ENCODE measurements at places on chromosomes 1 and 21. TPM values are rescaled to one million over a fixed set of nuclear protein-coding genes. Genes with fewer than 3 reads are reported as not detected.

NBPF6 gene
- under 0.01 TPM for total RNA-seq

VPS26C gene
- total RNA-seq, result 62.4 TPM

OR10Z1 gene
- not detected for total RNA-seq

CEP104 gene
- 39.6 TPM for total RNA-seq

RPE65 gene
- not detected for total RNA-seq

NCAM2 gene
- not detected for total RNA-seq

DHCR24 gene
- 550 TPM for total RNA-seq

HES2 gene
- total RNA-seq, result 174 TPM

SLC35F3 gene
- total RNA-seq, result 1.6 TPM

CNN3 gene
- 141 TPM for total RNA-seq

FAM163A gene
- total RNA-seq, result not detected

SH2D1B gene
- 0.07 TPM for total RNA-seq

FGR gene
- total RNA-seq, result 0.50 TPM

CRYBG2 gene
- 55.7 TPM for total RNA-seq

FAM72D gene
- not detected for total RNA-seq

PRKAA2 gene
- 0.68 TPM for total RNA-seq

SPRR1B gene
- 86.5 TPM for total RNA-seq

LCE1F gene
- total RNA-seq, result not detected

IL22RA1 gene
- total RNA-seq, result 2.7 TPM

MTOR gene
- 40.0 TPM for total RNA-seq

NTMT2 gene
- total RNA-seq, result not detected

FCGR3B gene
- total RNA-seq, result not detected

ATAD3C gene
- 0.34 TPM for total RNA-seq

KIF26B gene
- 12.4 TPM for total RNA-seq

MLLT11 gene
- total RNA-seq, result 3.3 TPM

GSTM5 gene
- not detected for total RNA-seq

MEX3A gene
- 1.7 TPM for total RNA-seq

AMY2A gene
- not detected for total RNA-seq

PTGFRN gene
- total RNA-seq, result 183 TPM

LCE3E gene
- total RNA-seq, result 8.5 TPM

Measured in nasal cavity respiratory epithelium epithelial cell of viscerocranial mucosa (primary cell).